ENCODE measurements at places on chromosomes 3 and 15.

DNA sequence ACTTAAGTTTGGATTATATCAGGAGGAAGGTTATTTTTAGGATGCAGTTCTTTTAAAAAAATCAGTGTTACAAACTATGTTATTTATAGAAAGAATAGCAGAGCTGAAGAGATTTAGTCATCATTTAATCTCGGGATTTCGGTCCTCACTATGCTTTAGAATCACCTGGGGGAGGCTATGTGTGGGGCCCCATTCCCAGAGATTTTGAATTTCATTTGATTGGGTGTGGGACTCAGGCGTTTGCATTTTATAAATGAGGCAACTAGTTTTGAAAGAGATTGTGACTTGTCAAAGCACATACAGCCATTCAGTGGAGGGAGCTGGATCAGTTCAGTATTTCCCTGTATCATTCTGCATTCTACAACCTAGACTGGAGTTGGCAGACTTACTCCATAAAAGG is 36.8 kb downstream of the TFG start:
- no peak for DNase-seq

GRCh38 chr3:154122912-154123559 is 1.8 kb downstream of the ARHGEF26 start:
- no peak for DNase-seq

DNA sequence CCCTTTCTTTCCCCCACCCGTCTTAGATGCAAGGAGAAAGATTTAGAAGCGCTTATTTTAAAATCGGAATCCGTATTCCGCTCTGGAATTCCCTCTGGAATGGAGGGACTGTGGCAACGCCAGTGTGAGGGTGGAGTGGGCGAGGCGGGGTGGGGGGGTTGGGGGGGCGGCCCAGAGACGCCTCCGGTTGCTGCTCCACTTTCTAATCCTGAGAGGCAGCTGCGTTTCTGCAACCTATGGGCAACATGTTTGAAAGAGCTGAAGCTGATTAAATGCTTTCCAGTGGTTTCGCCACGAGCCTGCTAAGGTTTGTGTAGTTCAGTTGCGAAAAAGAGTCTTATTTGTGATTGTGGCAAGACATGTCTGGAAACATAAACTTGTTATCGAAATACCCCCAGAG is at the start of gene CCK:
Gene CCK, minus strand, starts transcription at position 101 of the 400 bp plus-strand sequence. CDS start 2,555 bp downstream, outside the sequence.
- DNase-seq = no peak

- peak; percentile 77 for DNase-seq
Measured at GRCh38 chr3:63343674-63344073, 65.6 kb downstream of the SYNPR start.

DNA sequence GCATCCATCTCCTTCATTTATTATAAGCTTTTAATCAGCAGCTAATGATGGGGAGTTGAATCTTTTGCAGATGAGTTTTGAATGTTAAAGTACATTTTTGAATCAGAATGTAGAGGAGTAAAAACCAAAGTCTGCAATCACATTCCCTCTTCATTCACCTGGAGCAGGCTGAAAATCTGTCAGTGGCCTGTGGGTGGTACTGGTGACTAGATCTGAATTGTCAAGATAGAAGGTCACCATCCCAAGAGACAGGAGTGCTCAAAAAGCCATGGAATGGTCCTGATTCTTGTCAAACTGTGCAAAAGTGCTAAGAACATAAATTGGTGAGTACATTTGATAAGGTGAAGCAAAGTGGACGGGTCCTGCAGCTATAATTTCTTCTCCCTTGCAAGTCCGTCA is 881.3 kb upstream of the NR2F2 start:
- DNase-seq = no peak

DNA sequence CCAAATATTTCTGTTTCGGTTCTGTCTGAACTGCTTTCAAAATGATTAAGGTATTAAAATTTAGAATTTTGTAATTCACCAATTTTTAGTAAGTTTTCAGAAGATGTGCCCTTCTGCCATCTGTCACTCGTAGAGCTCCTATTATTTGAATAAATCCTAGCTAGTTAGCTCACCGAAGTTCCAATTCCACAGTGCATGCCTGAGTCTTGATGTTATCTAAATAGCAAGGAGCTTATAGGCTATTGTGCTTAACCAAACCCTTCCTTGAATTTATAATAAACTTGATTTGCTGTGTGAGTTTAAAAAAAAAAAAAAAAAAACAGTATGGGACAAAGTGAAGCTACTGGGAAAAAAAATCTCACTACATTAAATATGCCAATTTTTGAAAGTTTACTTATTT is 18.7 kb downstream of the ATP13A3 start:
- no peak for DNase-seq

GRCh38 chr3:157794771-157795170 is 291.6 kb upstream of the VEPH1 start:
- no peak for DNase-seq

DNA sequence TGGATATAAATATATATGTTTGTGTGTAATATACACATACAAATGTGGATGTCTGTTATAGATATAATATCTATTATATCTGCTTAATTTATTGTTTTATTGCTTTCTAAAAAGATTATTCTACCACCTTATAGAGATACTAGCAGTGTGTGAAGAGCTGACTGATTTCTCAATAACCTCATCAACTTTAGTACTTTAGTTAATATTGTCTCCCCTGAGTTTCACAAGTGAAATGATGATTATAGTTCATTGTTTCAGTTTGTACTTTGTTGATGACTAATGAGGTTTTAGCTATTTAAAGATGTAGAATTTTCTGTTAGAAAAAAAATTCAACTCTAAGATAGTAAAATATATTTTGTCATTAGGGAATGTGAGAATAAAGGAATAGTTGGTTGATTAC is 11.4 kb downstream of the RSRC1 start:
- no peak for DNase-seq

- no peak for DNase-seq
Measured at GRCh38 chr15:52103217-52104207, 9.1 kb downstream of the BCL2L10 start.

- DNase-seq = no peak
Measured at GRCh38 chr3:194994551-194994981, 276.4 kb downstream of the XXYLT1 start.

- DNase-seq = no peak
Measured at GRCh38 chr15:68419301-68420175, 12.4 kb downstream of the ITGA11 start.

- no peak for DNase-seq
Measured at GRCh38 chr3:16311960-16312451, 47.0 kb downstream of the OXNAD1 start.

DNA sequence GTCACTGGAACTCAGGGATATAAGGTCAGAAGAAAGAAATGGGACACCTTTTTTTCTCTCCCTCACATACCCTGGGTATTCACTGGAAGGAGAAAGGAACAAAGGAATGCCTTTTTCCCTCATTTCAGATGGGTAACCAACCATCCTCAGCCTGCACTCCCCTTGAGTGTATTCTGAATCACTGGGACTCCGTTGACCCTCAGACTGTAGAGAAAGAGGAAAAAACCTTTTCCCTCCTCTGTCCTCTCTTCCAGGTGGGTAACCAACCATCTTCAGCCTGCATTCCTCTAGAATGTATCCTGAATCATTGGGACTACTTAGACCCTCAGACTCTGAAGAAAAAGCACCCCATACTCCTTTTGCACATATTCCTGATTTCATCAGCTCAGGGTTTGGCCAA is 11.4 kb downstream of the PRR20G start:
- no peak for DNase-seq

GRCh38 chr15:88218557-88219221 is 37.9 kb downstream of the NTRK3 start:
- peak; percentile 96 for DNase-seq

DNA sequence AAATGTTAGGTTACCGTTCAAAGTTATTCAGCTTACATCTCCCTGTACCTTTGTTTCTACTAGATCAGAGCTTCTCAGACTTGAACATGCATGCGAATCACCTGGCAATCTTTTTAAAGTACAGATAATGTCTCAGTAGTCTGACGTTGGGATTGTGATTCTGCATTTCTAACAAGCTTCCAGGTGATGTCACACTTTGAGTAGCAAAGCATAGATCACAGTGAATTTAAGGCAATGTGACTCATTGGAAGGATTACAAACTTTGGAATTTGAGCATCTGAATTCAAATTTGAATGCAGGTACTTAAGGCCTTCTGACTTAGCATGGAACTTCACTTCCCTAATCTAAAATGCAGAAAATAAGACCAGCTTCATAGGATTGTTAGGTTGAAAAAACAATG is 10.8 kb upstream of the ZMAT3 start:
- no peak for DNase-seq

DNA sequence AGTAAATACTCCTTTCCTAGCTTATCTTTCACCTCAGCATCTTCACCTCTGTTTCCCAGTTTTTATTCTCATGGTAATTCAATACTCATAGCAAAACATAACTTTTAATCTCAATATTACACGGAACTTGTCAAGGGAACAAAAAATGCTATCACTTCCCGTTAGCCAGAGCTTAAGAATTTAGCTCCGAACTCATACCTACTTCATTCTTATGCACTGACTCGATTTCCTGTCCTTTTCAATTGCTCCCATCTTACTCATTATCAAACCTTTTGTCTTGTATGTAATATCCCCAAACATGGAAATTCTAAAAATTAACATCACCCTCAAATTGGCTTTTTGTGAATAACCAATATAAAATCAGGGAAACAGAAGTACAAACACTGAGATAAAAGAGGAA is 28.2 kb downstream of the MYEF2 start:
- DNase-seq = no peak

- no peak for DNase-seq
Measured at GRCh38 chr3:153623834-153624233, 461.8 kb downstream of the RAP2B start.

DNA sequence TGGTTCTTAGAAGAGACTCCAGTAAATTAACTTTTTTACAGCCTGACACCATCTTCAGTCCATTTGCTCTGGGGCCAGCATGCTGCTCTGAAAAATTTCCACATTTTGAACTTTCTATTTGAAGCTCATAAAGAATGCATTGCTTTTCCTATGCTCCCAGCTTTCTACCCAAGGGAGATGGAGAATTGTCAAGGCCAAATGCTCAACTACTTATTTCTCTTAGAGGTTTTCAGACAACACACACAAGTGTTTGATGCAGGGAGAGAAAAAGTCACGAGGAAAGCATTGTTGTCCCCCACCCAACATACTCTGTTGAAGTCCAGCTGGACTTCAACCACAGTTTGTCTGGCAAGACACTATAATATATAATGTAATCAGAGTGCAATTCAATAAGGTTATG is 100.3 kb upstream of the CADPS start:
- no peak for DNase-seq

- DNase-seq = no peak
Measured at GRCh38 chr3:110519071-110519470, 552.5 kb upstream of the NECTIN3 start.

GRCh38 chr3:146692254-146692653 is 87.1 kb upstream of the PLSCR5 start:
- no peak for DNase-seq

DNA sequence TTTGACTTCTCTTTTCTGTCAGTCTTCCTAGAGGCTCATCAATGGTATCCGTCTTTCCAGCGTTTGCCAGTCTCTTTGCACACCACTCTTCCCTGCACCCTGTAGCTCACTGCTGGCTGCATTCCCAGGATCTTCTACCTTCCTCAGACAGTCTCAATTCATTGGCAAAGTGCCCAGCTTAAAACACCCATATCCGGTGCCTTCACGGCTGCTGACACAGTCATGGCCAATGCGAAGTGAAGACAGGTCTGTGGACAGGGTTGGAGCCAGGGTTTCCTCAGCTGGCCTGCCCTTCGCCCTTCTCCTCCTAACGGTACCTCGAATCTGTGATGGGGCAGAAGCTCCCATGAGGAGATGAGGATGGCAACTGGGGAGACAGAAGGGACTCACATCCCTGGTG is 36.1 kb downstream of the PTH1R start:
- peak; percentile 50 for DNase-seq

DNA sequence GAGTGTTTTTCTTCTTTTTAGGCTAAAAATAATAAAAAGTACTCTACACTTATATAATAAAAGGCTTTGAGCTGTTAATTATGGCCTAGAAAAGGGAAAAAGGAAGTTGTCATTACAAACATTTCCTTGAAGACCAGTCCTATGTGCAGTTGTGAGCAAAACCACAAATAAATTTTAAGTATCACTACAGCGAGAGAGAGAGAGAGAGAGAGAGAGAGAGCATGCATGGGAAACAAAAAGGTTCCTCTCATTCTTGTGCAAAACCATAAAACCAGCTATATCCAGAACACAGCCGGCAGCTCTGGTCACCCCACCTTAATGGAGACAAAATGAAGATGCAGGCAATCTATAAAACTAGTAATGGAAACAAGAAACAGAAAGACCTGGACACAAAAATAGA is 33.6 kb downstream of the HEG1 start:
- DNase-seq = no peak

GRCh38 chr3:38382506-38383080 is 36.0 kb downstream of the XYLB start:
- DNase-seq = no peak

DNA sequence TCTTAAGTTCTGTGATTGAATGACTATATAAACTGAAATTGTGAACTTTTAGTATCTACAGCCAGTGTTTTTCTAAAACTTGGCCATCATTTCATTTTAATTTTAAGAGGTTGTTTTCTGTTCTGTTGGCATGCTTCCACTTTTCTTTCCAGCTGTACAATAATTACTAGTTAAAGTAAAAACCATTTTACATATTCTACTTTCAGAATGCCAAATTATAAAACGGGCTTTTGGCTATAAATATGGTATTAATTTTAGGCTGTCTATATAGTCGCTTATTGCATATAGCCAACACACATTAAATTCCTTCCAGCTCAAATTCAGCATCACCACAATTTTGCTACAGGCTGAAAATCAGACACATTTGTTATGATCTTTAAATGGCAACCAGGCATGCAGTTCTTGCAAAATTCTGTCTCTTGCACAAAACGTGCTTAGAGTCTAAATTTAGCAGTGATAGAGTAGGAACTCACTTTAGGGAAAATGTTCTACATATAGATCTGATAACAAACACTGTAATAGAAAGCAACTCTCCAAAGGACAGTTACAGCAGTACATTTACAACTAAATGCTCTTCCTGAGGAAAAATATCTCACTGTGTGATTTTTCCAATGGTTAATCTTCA is 81.1 kb downstream of the BTD start:
- peak; percentile 35 for DNase-seq

- DNase-seq = no peak
Measured at GRCh38 chr15:51731549-51732267, 5.7 kb downstream of the LYSMD2 start.

- DNase-seq = no peak
Measured at GRCh38 chr15:101453123-101454120, 36.1 kb downstream of the PCSK6 start.

GRCh38 chr15:71139241-71139640 is 24.0 kb downstream of the THSD4 start:
- no peak for DNase-seq

GRCh38 chr15:39281094-39281493 is 299.8 kb upstream of the THBS1 start:
- DNase-seq = no peak

- DNase-seq = no peak
Measured at GRCh38 chr3:194083637-194084224, 52.2 kb upstream of the HES1 start.

DNA sequence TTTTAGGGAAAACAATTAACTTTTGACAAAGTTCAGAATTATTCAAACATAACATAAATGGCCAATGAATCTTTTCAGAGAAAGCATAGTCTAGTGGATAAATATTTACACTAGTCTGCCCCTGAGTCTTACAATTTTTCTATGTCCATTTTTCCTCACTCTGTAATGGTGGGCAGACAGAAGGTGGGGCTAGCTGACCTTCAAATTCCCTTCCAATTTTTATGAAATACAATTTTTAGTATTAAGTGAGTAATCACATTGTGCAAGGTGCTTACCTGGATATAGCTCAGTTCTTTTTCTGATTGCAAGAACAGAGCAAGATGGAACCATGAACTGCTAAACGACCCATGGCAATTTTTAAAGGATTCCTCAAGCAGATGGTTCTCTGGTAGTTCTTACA is 441.7 kb upstream of the NR2F2 start:
- no peak for DNase-seq

Data from cerebellar cortex (tissue), 1 donor.